ENCODE measurements at places on chromosomes 2 and 18. TPM values are rescaled to one million over a fixed set of nuclear protein-coding genes. Genes with fewer than 3 reads are reported as not detected.

DNA sequence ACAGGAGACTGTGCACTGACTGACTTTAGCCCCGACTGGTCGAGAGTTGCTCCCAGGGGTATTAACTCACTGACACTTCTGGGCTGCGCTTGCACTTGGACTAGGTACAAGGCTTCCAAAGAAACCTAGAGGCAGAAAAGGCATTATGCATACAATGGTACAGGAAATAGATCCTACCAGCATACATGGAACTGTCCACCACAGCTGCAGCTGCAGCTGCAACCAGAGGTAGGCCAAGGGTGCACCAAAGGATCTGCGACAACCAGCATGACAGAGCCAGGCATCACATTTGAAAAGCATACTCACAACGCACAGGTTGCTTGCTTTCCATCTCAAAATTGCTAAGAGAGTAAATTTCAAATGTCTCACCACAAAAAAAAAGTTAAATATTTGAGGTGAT is 22.6 kb upstream of the PGAP1 start:
- DNase-seq = no peak

The TP53I3 gene
- 28.7 TPM for total RNA-seq

The IL18RAP gene
- total RNA-seq = not detected

DNA sequence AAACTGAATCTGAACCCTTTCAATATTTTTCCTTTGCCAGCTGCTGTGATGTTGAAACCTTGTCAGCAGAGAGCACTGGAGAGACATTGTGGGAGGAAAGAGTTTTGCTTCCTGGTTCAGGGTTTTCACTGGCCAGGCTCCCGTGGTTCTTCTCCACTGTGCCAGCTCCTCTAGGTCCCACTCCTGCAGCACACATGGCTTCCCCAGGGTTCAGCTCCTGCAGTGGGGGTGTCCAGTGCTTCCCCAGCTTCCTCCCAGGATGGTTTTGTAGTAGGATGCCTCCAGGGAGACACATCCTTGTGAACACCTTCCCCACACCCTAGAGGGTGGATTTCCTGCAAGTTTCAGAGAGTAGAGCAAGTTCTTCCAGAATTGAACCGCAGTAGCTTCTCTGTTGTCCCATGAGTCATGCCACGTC is 24.0 kb upstream of the SULT1C3 start:
- peak; percentile 67 for DNase-seq

The KIF1A gene
- total RNA-seq = not detected

The C2orf72 gene
- 2.1 TPM for total RNA-seq

DNA sequence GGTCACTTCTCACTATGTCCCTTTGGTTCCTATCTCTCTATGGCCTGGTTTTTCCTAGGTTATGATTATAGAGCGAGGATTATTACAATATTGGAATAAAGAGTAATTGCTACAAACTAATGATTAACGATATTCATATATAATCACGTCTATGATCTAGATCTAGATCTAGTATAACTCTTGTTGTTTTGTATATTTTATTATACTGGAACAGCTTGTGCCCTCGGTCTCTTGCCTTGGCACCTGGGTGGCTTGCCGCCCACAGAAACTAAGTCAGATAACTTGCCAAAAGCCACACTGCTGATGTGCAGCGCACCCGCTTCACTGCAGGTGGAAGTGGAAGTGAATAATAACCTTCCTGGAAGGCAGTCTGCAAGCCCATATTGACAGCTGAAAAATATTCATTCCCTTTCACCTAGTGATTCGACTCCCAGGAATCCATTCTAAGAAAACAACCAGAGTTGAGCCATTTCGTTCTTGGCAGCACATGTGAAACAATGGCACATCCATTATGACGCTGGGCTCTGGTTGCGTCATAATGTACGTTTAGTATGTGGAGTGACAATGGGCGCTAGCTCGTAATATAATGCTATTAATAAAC is 725 bp upstream of the ANKRD53 start:
- peak; percentile 45 for DNase-seq

GRCh38 chr2:227661827-227662226 is 4.8 kb upstream of the SCYGR5 start:
- no peak for DNase-seq

The MARCO gene
- not detected for total RNA-seq

GRCh38 chr2:160928854-160929301 is 231.3 kb upstream of the TANK start:
- no peak for DNase-seq

DNA sequence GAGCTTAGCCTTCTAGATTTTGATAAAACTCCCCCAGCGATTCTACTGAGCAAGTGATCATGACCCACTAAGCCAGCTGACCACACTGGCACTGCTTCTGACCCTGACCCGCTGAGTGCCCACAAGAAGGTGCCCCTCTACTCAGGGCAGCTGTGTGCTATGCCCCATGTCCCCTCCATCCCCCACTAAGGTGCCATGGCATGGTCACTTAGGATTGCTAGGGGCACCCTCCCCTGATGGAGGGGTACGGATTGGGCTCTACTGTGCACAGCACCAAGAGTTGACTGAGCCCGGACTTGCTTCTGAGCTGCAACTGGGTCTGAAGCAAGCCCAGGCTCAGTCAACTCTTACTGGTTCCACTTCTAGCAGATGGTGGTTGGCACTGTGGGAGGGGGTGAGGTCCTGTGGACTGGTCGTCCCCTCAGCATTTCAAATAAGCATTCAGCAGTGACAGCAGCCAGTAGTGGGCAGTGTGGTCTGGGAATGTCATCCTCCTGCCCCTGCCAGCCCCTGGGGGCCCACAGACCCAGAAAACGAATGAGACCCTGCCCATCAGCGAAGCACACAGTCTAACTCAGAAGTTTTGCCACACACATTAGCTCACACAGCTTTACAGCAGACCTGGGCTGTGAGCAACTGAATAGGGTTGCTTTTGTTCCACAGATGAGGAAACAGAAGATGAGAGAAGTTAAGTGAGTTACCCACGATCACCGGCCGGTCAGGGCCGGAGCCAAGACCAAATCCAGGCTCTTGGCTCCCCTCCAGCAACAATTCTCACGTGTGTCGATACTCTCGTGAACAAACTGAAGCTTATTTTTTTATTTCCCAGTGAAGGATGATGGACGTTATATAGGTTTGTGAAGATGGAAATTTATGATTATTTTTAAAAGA is 52.1 kb upstream of the FOSL2 start:
- DNase-seq = no peak

The RNF152 gene
- total RNA-seq = not detected

GRCh38 chr2:128153786-128154185 is 62.8 kb downstream of the UGGT1 start:
- DNase-seq = no peak

DNA sequence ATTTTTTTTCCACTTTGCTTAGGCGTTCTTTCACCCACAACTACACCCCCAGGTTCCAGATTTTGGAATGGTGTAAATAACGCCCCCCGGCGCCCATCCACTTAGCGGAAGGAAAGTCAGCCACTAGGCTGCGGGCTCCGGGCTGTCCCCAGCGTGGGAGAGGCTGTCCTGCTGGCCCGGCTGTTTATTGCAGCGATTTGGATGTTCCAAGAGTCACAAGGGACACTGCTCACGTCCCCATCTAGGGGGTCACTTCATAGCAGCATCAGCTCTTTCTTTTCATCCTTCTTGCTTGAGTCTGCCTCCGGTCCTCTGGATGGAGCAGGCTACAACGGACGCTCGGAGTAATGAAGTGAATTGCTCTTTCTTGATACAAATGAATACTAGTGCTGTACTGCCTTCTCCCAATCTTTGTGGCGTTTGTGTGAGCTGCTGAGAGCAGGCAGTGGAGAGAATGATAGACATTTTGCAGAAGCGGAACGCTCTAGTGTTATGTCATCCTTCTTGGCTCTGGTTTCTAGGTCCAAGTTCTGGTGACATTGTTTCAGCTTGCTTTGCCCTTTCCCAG is 50.7 kb upstream of the PAIP2B start:
- peak; percentile 75 for DNase-seq

DNA sequence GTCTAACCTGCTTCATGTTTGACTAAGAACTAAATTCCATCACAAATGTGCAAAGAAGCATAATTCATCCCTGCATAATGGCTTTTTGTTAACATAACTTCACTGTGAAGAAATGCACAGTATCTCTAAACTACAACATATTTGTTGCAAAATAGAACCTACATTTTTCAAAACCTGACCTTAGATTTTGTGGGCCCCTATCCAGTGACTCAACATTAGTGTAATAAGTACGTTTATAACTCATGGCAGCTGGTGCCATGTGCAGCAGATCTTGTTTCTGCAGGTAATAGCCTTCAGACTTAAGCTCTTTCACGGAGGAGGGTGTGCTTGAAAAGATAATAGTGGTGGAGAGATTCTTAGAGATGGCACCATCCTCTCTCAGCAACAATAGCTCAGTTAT is 28.6 kb upstream of the VWC2L start:
- DNase-seq = no peak

The AGAP1 gene
- total RNA-seq = 31.1 TPM

The SERPINB4 gene
- total RNA-seq = not detected

DNA sequence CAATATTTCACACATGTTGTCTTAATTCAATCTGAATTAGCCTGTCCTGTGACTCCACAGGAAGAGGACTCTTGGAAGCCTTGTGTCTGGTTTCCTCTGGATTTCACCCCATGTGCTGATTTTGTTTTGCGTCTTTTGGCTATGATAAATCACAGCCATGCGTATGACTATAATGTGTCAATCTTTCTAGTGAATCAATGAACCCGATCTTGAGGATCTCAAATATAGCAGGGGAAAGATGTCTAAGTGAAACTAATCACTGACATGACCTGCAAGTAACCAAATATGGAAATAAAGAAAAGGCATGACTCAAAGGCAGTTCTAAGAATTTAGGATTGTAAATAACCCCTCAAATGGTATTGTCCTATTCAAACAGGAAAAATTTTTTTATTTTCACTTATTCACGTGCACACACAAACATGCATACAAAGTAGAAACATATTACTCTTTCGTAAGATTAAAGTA is 8.2 kb downstream of the WDFY1 start:
- no peak for DNase-seq

The CRYGD gene
- total RNA-seq = not detected

- no peak for DNase-seq
These were observed 24.3 kb downstream of the INPP5D start for GRCh38 chr2:233084488-233084887.

- no peak for DNase-seq
These were observed 592 bp upstream of the METAP1D start for GRCh38 chr2:171999161-171999560.

DNA sequence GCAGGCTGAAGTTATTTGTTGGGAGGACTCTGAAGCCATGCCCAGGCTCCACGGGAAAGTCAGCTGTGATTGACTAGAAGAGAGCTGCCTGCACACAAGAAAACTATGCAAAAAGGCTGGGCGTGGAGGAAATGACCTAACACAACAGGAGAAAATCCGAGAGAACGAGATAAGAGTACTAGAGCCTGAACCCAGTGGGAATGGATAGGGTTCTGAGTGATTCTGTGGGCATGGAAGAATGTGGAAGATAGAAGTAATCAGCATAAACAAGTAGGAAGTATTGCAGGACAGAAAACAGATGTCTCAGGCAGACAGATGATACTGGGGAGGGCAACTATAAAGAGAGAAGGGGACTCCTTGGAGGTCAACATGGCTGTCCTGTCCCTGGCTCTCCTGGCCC is 12.1 kb upstream of the COPS8 start:
- no peak for DNase-seq

DNA sequence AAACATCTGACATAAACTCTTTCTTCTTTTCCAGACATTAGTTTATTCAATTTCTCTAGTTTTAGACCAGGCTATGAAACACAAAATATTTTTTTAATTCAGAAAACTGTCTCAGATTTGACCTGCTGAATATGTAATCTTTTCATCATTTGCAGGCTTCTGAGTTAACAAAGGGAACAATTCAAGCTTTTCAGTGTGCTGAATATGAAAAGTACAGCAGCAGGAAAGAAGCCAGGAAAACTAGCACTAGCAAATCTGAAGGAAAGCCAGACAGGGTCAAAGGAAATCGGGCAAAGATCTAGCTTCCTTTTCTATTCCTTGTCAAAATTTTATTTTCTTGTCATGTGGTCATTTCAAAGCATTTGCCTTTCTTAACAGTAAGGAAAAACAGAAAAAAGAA is 35.3 kb downstream of the ACVR1C start:
- no peak for DNase-seq

- DNase-seq = no peak
These were observed 28.4 kb downstream of the HK2 start for GRCh38 chr2:74862020-74862964.
